ENCODE measurements at places on chromosomes 1 and 21. TPM values are rescaled to one million over a fixed set of nuclear protein-coding genes. Genes with fewer than 3 reads are reported as not detected.

PTPRF gene
- polyA plus RNA-seq: 24.4 TPM

- no peaks in the 10 kb centered on the region for H3K36me3 ChIP-seq
- H3K4me1 ChIP-seq: no peaks in the 10 kb centered on the region
- H3K4me3 ChIP-seq: no peak overlapping the region
- no peak for DNase-seq
Observed at GRCh38 chr21:45187646-45188045, 100.0 kb downstream of the POFUT2 start.

DNA sequence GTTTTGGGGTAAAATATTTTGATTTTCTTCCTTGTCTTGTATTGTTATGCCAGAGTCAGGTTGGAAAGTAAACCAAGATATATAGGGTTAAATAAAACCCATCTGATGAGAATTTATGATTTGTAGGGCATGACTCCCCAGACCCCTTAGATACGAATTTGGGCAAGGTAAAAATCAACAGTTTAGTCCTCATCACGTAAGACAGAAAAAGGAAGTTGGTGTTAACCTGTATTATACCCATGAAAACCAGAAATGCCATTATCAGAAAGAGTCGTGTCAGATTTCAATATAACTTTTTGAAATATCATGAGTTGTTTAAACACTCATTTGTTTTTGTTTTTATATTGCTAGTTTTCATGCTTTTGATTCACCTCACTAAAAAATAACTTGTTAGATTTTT is 11.8 kb downstream of the CEPT1 start:
- no peak for DNase-seq
- no peaks in the 10 kb centered on the region for H3K27me3 ChIP-seq
- no peaks in the 10 kb centered on the region for H3K36me3 ChIP-seq

DNA sequence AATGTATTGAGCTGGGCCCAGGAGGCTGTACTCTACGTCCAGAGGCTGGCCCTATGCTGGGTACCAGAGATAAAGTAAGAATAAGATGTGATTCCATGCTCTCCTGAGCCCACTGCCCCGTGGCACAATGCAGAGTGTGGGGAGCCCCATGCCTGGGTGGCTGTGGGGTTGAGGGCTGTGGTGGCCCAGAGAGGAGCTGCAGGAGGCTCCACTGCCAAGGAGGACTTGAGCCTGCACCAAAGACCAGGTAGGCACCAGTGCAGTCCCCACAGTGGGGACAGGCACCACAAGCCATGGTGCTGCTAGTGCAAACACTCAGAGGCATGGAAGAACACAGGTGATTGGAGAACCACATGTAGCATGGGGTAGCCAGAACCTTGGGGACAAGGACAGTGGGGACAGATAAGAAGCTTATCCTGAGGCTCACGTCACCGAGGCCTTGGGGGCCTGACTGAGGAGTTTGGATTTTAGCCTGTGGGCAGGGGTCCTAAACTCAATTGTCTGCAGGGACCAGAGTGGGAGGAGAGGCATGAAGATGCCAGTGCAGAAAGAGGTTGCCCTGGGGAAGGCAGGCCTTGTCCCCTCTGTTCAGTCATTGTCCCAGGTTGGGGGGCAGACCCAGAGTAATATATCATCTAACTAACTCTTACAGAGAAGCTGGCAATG is 21.9 kb upstream of the EPS8L3 start:
- H3K36me3 ChIP-seq: no peaks in the 10 kb centered on the region
- no peak for DNase-seq
- H3K27me3 ChIP-seq: no peaks in the 10 kb centered on the region
- peaks cover 12% of the 10 kb centered on the region for H3K4me1 ChIP-seq

KIF17 gene
- polyA plus RNA-seq: 2.2 TPM

GRCh38 chr1:6510493-6510892 is 19.0 kb upstream of the PLEKHG5 start:
- DNase-seq: no peak
- no peak overlapping the region for H3K4me3 ChIP-seq
- H3K27me3 ChIP-seq: no peaks in the 10 kb centered on the region

OR2T2 gene
- not detected for polyA plus RNA-seq

DNA sequence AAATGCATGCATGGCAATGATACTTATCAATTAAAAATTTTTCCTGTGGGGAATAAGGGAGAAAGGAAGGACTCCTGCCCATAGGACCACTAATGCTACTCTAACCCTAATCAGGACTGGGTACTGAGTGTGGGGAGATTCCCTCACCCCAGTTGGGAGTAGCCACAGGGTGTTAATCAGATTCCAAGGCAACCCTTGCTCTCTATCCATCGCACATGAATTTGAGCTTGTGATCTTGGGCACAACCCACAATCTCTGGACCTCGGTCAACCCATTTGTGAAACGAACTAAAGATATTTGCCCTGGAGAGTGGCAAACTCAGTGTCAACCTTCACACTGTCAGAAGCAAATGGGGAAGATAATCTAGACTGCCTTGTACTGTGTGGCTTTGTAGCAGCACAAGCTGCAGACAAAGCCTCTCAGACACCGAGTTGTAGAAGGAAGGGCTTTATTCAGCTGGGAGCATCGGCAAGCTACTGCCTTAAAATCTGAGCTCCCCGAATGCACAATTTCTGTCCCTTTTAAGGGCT is 69.5 kb downstream of the SERINC2 start:
- H3K36me3 ChIP-seq: no peaks in the 10 kb centered on the region
- no peak overlapping the region for H3K4me3 ChIP-seq
- H3K27me3 ChIP-seq: no peaks in the 10 kb centered on the region

SH2D1B gene
- polyA plus RNA-seq: 0.40 TPM

- no peaks in the 10 kb centered on the region for H3K27me3 ChIP-seq
- H3K36me3 ChIP-seq: no peaks in the 10 kb centered on the region
Observed at GRCh38 chr1:44604157-44604955, 69.9 kb downstream of the TMEM53 start.

TINAGL1 gene
- 30.0 TPM for polyA plus RNA-seq

SUMO3 gene
- 63.9 TPM for polyA plus RNA-seq

- H3K27me3 ChIP-seq: no peaks in the 10 kb centered on the region
- H3K36me3 ChIP-seq: no peaks in the 10 kb centered on the region
- H3K27ac ChIP-seq: no peak overlapping the region
Observed at GRCh38 chr1:208234721-208235120, 9.5 kb downstream of the PLXNA2 start.

DNA sequence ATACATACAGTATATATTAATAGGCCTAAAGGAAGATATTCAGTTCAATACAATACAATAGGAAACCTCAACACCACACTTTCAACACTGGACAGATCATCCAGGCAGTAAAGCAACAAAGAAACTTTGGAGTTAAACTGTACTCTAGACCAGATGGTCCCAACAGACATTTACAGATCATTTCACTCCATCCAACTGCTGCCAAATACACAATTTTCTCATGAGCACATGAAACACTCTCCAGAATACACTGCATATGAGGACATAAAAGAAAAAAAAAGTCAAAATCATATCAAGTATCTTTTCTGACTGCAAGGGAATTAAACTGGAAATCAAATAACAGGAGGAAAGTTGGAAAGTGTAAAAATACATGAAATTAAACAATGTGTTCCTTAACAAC is 607.5 kb upstream of the BRINP3 start:
- no peak for DNase-seq
- no peak overlapping the region for H3K4me3 ChIP-seq
- no peaks in the 10 kb centered on the region for H3K36me3 ChIP-seq
- H3K4me1 ChIP-seq: no peaks in the 10 kb centered on the region

NDUFS5 gene
- polyA plus RNA-seq: 438 TPM

GRCh38 chr1:159207774-159208173 is 3.1 kb downstream of the ACKR1 start:
- no peak for DNase-seq
- H3K4me3 ChIP-seq: no peak overlapping the region
- no peaks in the 10 kb centered on the region for H3K4me1 ChIP-seq
- no peak overlapping the region for H3K27ac ChIP-seq

- no peak overlapping the region for H3K27ac ChIP-seq
- no peak overlapping the region for H3K4me3 ChIP-seq
- H3K27me3 ChIP-seq: no peaks in the 10 kb centered on the region
- no peak for DNase-seq
Observed at GRCh38 chr1:182725259-182726255, 41.2 kb upstream of the RGS8 start.

ITGB2 gene
- 13.0 TPM for polyA plus RNA-seq

CFHR3 gene
- 0.25 TPM for polyA plus RNA-seq

- H3K36me3 ChIP-seq: no peaks in the 10 kb centered on the region
- DNase-seq: no peak
- no peak overlapping the region for H3K4me3 ChIP-seq
- no peaks in the 10 kb centered on the region for H3K27me3 ChIP-seq
Observed at GRCh38 chr1:57195436-57195941, 228.4 kb downstream of the DAB1 start.

- H3K27ac ChIP-seq: peak overlapping the region; percentile 78
- H3K4me3 ChIP-seq: no peak overlapping the region
- no peaks in the 10 kb centered on the region for H3K27me3 ChIP-seq
- H3K36me3 ChIP-seq: no peaks in the 10 kb centered on the region
- DNase-seq: peak; percentile 87
Observed at GRCh38 chr1:94095112-94095637, 25.8 kb downstream of the ABCA4 start.

GRCh38 chr1:108745980-108746381 is 493 bp upstream of the STXBP3 start:
- H3K4me3 ChIP-seq: no peak overlapping the region
- no peak for DNase-seq
- no peaks in the 10 kb centered on the region for H3K27me3 ChIP-seq
- peaks cover 5% of the 10 kb centered on the region for H3K4me1 ChIP-seq

- H3K4me1 ChIP-seq: peaks cover 12% of the 10 kb centered on the region
- peak overlapping the region; percentile 0 for H3K4me3 ChIP-seq
- no peak overlapping the region for H3K27ac ChIP-seq
- DNase-seq: no peak
Observed at GRCh38 chr1:209705033-209705598, 470 bp downstream of the HSD11B1 start.

NHLH1 gene
- polyA plus RNA-seq: 0.02 TPM

DNA sequence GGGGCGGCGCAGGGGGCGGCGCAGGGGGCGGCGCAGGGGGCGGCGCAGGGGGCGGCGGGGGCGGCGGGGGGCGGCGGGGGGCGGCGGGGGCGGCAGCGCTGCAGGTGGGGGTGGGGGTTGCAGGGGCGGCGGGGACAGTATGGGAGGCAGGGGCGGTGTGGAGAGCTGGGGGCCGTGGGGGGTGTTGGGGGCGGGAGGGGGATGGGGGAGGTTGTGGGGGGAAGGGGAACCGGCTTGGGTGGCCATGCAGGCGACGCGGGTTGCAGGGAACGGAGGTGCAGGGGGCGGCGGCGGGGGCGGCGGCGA is 13.0 kb upstream of the SLC19A1 start:
- peak overlapping the region; percentile 95 for H3K27ac ChIP-seq
- H3K27me3 ChIP-seq: no peaks in the 10 kb centered on the region
- H3K4me1 ChIP-seq: peaks cover 4% of the 10 kb centered on the region
- H3K36me3 ChIP-seq: no peaks in the 10 kb centered on the region
- DNase-seq: no peak

USH2A gene
- polyA plus RNA-seq: not detected

DNA sequence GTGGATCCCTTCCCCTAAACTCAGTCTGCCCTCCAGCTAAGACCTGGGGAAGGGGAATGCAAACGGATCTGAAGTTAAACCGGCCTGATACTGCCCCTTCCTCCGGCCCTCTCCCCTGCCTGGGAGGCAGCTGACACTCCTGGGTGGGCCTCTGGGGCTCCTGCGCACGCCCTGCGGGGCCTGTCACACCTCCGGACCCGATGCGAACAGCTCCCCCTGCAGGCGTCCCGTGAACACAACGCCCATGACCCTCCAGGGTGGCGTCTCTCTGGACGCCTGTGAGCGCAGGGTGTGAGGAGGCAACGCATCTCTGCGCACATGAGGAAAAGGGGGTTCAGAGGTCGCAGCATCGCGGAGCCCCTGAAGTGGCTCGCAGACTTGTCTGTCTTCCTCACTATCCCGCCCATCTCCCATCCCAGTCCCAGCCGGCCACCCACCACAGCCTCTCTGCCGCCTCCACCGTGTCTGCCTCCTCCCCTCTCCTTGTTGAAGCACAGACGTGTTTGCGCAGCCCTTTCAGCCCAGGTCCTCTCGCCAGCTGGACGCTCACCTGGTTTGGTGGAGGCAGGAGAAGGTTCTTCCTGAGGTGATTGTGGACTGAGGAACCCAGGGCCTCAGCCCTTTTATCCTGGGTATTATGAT is 421 bp upstream of the LCE3A start:
- no peaks in the 10 kb centered on the region for H3K27me3 ChIP-seq
- no peaks in the 10 kb centered on the region for H3K36me3 ChIP-seq
- H3K4me1 ChIP-seq: peaks cover 12% of the 10 kb centered on the region
- DNase-seq: peak; percentile 54
- H3K4me3 ChIP-seq: no peak overlapping the region

DNA sequence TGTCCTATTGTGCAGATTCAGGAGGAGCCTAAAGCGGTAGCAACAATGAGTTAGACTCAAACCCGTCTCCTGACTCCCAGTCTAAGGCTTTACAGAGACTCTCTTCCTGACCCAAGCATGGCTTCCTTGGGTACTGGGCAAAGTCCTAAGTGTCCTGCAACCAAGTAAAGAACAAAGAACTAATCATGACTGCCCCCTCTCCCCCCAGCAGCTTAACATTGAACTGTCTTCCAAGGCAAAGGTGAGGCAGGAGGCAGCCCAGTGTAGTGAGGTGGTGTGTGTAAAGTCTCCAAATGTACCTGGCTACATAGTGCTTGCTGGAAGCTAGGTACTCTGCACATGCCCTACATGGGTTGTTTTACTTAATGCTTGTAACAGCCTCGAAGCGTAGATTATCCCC is 2.3 kb downstream of the FABP3 start:
- no peak for DNase-seq
- no peaks in the 10 kb centered on the region for H3K36me3 ChIP-seq
- H3K27ac ChIP-seq: no peak overlapping the region
- peaks cover 34% of the 10 kb centered on the region for H3K4me1 ChIP-seq

GRCh38 chr1:21192284-21192683 is 15.6 kb upstream of the EIF4G3 start:
- DNase-seq: no peak
- no peak overlapping the region for H3K4me3 ChIP-seq
- H3K4me1 ChIP-seq: no peaks in the 10 kb centered on the region
- H3K27me3 ChIP-seq: no peaks in the 10 kb centered on the region

GRCh38 chr1:232168508-232168907 is 461.4 kb downstream of the SIPA1L2 start:
- DNase-seq: no peak
- no peak overlapping the region for H3K4me3 ChIP-seq
- H3K36me3 ChIP-seq: no peaks in the 10 kb centered on the region
- no peak overlapping the region for H3K27ac ChIP-seq

- H3K27ac ChIP-seq: no peak overlapping the region
- peaks cover 9% of the 10 kb centered on the region for H3K4me1 ChIP-seq
- no peaks in the 10 kb centered on the region for H3K36me3 ChIP-seq
- DNase-seq: no peak
- H3K27me3 ChIP-seq: no peaks in the 10 kb centered on the region
Observed at GRCh38 chr1:58857680-58858673, 74.1 kb upstream of the JUN start.
